RPMI7951 (cell line): ENCODE measurements at places on chromosomes 12 and 14. TPM values are rescaled to one million over a fixed set of nuclear protein-coding genes. Genes with fewer than 3 reads are reported as not detected.

DNA sequence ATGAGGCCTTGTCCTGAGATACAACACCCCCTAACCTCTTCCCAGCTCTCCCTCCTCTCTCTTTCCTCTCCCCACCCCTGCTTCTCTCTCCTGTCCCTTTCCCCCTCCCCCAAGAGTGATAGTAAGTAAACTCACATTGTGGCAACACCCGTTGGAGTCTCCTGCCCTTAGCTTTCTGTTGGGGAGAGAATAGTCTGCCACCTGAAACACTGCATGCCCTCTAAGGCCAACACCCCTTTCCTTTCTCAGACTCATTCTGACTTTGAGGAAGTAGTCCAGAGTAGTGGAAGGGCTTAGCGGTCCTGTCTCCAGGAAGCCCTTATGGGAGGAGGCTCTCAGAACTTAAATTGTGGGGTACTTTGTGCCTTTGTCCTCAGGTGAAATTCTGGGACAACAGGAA lies 95.2 kb downstream of the PRKCH start:
- DNase-seq = no peak

DNA sequence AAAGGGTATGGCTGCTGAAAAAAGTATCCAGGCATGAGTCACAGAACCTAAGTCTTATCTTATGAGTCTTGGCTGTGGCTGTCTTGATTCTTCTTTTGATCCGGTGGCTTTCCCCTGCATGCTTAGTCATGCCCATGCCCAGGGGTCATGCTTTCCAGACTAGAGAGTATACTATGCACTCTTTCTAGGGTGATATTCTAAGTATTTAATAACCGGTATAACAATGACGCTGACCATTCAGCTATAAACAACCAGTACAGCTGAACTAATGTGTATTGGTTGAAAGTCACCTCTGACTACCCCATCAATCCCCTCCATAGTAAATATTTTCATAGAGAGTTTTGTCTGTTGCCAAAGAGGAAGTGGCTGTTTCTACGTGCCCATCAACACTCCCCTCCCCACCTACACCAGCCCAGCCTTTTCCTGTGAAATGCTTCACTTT lies 34.7 kb upstream of the NRXN3 start:
- DNase-seq = peak; percentile 88

The TXNDC16 gene
- 2.4 and 2.8 TPM in 2 replicates for total RNA-seq

The SLC2A14 gene
- 0.10 and 0.12 TPM in 2 replicates for total RNA-seq

- DNase-seq = no peak
These were observed 33.8 kb downstream of the CACNA2D4 start for GRCh38 chr12:1884651-1885050.

GRCh38 chr12:89098441-89099112 lies 253.7 kb downstream of the DUSP6 start:
- peak; percentile 93 for DNase-seq

DNA sequence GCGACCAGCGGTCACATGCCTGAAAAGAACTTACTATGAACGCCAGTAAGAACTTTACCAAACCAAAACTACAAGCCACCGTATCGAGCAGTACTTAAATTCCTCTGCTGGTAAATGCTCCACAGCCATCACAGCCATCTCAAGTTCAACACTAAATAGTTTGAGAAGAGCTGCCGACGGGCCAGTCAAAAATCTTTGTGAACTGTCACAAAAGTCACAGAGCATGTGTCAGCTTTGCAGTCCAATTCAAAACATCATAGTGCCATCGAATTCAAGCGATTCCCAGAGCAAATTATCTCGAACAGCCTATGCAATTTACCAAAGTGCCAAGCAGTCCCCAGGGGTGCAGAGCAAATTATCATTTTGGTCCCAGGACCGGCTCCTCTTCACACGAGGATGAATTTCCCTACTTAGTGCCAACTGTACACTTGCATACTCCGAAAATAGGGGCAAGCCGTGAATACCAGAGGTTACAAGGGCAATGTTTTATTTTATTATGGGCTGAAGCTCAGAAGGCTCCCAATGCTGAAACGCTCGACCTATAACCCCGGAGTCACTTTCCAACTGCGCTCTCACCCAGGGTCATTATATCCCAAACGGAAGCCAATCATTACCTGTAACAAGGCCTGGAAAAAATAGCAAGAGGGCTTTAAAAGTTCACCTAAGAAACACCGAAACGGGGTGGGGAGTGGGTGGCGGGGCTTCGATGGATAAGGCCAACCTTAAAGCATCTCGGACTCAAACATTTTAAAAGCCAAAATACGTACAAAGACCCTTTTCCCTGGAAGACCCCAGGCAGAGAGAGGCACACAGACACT lies 1.1 kb downstream of the LRP6 start:
- peak; percentile 35 for DNase-seq

The RNASE7 gene
- not detected in 2 replicates for total RNA-seq

- DNase-seq = no peak
These were observed 69.7 kb downstream of the ARF6 start for GRCh38 chr14:49962621-49963020.

The LBHD2 gene
- total RNA-seq = not detected in 2 replicates

GRCh38 chr12:123659996-123660727 lies 10.8 kb upstream of the TCTN2 start:
- peak; percentile 75 for DNase-seq

DNA sequence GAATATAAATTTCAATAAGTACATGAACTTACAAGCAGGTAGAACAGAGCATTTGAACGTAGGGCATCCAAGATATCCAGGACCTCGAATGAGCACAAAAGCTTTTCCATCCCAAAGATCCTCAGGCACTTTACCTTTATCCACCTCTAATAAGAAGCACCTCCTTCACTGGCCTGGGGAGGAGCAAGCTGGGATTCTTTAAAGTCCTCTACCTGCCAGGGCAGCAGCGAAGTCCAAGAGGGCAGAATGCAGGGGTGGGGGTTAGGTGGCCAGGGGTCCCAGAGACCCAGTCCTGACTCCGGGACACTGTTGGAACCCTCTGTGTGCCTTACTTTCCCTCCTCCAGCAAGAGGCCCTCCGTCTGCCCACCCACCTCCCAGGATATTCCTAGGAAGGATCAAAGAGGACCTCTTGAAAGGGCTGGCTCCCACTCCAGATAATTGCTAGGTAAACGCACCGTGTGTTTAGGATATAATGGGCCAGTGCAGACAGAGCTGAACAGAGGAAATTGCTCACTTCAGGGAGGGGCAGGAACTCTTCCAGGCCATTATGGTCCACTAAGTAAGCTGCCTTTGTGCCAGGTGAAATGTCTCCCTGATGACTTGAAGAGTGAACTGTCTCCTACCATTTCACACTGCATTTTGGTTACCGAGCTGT lies 68.1 kb downstream of the TTC9 start:
- no peak for DNase-seq

DNA sequence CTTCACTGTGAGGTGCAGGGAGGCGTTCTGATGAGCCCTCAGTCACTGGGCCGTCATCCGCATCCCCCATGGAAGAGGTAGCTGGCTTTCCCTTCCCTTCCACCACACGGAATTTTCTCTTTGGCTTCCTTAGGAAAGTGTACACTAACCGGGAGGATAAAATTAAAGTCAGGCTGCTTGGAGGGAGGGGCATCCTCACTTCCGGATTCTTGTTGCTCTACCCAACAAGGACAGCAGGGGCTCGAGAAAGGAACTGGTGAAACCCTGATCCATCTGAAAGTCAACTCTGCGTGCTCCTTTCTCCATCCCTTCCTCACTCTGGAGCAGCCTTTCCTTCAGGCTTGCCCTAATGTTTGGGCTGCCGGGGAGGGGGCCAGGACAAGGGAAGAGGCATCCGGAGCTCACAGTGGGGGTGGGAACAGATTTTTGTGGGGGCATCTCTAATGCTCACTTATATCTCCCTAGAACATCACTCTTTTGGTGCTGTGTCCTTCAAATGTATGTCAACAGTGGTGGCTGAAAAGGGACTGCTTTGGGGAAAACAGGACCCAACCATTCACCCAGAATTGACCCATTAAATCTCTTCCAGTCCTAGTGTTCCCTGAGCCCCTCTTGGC lies 101.4 kb upstream of the FKBP4 start:
- DNase-seq = no peak
